Stimulated activated CD4-positive, alpha-beta T cell treated with anti-CD3 and anti-CD28 coated beads, Interleukin-1b, Interleukin-23, amount 100 ng/mL, for 48 hours (primary cell): ENCODE measurements at places on chromosomes 3 and 15.

GRCh38 chr3:37126856-37127255 is 47.5 kb downstream of the LRRFIP2 start:
- DNase-seq = no peak

DNA sequence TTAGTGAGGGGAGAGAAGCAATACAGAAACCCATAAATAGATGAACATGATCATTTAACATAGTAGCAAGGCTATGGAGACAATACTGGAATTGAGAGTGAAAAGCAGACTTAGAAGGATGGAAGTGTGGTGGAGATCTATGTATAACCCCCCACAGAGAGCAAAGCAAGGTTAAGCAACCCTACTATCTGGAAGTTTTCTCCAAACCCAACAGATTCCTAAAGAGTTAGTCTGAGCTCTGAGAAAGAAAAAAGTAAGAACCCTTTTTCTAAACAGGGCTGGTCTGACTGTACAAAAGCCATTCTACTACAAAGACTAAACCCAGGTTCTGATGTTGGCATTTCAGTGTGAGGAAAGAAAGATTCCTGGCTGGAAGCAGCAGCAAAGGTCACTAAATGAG is 153.2 kb downstream of the WNT5A start:
- DNase-seq = no peak

DNA sequence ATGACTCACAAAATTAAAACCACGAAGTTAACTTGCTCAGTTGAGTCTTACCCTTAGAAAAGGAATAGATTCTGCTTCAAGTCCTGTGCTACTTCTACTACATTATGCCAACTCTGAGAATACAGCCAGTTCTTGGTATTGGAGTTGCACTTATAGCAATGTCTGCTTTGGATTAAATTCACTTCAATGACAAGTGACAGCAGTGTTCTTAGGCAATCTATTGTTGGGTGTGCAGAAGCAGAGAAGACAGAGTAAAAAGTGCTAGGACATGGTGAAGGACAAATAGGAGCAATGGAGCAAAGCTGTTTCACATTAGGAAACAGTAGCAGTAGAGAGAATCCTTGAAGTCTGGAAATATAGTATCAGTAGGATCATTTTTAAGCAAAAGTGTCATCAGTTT is 713.1 kb downstream of the SI start:
- no peak for DNase-seq

DNA sequence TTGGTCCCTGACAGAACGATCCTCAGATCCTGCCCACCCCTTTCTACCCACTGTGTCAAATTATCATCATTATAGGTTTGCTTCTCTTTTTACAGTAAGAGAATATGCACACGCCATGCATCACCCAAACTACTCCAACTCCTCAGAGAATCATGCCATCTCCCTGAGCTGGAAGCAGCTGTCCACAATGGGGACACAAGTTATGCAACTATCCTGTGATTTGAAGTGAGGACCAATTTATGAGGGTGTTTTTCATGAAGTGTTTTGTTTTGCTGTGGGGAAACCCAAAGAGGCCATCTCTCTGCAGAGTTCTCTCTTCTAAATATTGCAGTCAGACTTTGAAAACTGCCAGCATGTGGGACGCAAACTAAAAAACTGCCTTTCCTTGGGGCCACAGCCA is 35.8 kb upstream of the TNFSF10 start:
- DNase-seq = no peak

DNA sequence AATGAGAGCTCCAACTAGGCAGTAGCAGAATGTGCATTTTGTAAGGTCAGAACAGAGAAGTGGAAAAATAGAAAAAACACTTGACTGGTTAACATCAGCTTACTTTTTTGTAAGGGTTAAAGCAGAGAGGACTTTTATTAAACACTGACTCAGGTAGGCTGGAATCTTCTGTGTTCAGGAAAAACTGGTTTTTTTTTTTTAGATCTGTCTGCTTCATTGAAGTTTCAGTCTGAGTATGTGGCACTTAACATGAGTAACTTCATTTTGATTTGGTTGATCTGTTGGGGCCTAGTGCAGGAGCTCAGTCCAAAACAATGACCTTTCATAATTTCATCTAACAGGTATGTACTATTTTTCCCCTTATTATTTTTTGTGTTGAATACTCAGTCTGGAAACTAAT is 141.1 kb downstream of the DOCK3 start:
- DNase-seq = no peak

GRCh38 chr3:128991355-128991895 is 2.5 kb downstream of the CFAP92 start:
- no peak for DNase-seq

DNA sequence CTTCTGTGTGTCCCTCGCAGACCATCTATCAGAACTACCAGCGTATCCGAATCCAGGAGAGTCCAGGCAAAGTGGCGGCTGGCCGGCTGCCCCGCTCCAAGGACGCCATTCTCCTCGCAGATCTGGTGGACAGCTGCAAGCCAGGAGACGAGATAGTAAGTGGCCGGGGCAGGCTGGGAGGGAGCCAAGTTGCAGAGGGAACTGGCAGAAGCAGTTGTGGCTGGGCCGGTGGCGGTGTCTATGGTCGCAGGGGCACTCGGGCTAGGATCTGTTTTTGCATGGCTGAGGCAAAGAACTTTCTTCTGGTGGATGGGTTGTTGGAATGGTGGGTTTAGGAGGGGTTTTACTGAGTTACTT is 10.1 kb downstream of the MCM2 start:
- DNase-seq = no peak

DNA sequence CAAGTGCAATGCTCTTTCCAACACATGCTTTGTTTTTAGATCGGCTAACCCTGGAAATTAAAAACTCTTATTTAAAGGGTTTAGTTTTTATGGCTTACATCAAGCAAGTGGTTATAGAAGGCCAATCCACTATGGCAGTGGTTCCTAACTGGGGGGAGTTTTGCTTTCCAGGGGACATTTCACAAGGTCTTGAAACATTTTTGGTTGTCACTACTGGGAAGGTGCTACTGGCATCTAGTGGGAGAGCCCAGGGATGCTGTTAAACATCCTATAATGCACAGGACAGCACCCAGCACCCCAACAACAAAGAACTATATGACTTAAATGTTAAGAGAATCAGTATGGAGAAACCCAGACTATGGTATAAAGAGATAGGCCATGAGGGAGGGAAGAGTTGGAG is 439.0 kb downstream of the NTRK3 start:
- no peak for DNase-seq

- no peak for DNase-seq
These were observed 154.3 kb downstream of the GOLIM4 start for GRCh38 chr3:167941234-167941995.

GRCh38 chr3:107430214-107430995 is 53.2 kb downstream of the CCDC54 start:
- DNase-seq = no peak

DNA sequence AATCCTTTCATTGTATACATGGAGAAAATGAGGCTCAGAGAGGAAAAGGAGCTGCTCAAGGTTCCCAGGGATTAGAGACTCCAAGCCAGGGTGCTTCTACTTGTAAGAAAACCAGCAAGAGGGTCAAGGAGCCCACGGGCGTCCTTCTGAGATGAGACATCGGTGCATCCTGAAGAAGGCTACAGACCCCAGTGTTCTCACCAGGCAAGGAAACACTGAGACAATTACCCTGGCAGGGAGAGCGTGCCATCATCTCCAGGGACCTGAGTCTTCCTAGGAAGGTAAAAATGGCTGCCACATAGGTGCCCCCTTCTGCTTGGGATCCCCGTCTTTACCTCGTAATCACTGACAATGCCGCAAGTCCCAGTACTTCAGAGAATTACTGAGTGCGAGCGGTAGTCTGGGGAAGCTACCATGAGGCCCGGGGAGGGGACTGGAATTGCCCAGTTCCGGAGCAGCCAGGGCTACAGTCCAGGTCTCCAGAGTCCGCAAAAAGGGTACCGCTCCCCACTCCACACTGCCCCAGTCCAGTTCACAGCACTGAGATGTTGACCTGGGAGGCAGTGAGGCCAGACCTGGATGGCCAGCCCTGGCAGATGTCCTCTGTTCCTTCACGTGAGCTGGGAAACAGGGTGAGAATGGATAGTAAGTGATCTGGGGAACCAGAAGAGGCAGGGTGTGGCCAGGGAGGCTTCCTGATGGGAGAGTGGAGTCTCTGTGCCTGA is 164.7 kb upstream of the SMAD3 start:
- no peak for DNase-seq

DNA sequence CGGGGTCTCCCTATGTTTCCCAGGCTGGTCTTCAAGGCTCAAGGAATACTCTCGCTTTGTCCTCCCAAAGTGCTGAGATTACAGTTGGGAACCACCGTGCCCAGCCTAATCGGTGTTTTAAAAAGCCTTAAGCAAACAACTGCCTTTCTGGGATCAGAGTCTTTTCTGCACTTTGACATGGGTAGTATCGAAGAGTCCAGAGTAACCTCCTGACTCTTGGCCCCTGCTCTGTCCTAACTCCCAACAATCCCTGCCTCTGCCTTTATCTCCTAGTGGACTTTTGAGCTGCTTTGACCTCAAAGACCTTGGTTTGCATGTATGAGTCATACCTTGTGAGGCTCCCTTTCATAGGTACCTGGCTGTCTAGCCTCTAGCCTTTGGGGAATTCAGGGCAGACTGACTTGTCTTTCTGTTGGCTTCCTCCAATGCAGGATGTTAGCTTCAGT is 21.0 kb upstream of the HACD2 start:
- DNase-seq = no peak

- no peak for DNase-seq
These were observed 85.7 kb upstream of the TGFBR2 start for GRCh38 chr3:30520699-30521098.
